ENCODE measurements at places on chromosomes 5 and 9.
A peak's percentile ranks its signal among the peaks of the same experiment; 100 is the strongest.

DNA sequence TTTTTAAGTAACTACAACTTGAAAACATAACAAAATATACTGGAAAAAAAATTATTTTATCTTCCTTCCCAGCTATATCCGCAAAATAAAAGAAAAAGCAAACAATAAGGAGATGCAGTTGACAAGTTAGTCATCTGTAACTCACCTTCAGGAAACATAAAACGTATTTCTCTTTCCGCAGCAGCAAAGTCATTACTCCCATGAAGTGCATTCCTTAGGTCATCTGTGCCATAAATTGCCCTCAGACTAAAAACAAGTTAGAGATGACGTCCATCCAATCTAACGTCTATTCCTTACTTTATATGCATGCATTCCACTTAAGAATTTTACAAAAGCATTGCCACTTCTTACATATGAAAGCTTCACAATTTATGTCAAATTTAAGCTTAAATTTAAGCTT, 10.9 kb downstream of the NME5 start:
- no peak for DNase-seq

GRCh38 chr5:82635561-82636288, 357.6 kb upstream of the RPS23 start:
- DNase-seq = peak; percentile 8

GRCh38 chr9:105830461-105830860, 136.1 kb downstream of the TMEM38B start:
- DNase-seq = no peak

DNA sequence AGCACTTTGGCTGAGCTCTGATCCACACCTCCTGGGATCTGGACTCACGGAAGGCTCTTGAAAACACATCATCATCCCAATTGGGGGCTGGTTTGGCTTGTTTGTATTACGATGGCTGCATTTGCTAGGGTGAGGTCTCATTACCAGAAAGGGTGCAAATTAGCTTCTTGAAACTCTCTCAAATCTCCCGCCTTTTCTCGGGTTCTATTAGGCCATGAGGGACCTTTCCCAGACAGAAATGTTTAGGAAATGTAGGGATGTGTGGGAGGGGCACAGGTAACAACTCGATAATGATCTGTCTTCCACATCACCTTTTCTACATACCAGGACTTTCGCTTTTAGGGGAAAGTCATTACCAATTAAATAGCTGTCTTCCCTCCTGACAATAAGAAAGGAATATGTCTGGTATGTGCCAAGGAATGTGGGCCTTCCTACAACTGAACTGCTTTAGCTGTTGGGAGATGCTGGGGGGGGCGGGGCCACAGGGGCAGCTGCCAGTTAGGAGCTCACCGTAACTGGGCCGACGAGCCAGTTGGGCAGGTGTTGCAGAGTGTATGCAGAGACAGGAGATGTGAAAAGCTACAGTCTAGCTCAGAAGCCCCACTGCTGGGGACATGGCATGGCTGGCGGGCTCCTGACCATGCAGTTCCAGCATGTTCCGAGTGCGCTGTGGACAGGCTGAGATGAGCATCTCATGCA, 71.2 kb downstream of the AK8 start:
- no peak for DNase-seq

DNA sequence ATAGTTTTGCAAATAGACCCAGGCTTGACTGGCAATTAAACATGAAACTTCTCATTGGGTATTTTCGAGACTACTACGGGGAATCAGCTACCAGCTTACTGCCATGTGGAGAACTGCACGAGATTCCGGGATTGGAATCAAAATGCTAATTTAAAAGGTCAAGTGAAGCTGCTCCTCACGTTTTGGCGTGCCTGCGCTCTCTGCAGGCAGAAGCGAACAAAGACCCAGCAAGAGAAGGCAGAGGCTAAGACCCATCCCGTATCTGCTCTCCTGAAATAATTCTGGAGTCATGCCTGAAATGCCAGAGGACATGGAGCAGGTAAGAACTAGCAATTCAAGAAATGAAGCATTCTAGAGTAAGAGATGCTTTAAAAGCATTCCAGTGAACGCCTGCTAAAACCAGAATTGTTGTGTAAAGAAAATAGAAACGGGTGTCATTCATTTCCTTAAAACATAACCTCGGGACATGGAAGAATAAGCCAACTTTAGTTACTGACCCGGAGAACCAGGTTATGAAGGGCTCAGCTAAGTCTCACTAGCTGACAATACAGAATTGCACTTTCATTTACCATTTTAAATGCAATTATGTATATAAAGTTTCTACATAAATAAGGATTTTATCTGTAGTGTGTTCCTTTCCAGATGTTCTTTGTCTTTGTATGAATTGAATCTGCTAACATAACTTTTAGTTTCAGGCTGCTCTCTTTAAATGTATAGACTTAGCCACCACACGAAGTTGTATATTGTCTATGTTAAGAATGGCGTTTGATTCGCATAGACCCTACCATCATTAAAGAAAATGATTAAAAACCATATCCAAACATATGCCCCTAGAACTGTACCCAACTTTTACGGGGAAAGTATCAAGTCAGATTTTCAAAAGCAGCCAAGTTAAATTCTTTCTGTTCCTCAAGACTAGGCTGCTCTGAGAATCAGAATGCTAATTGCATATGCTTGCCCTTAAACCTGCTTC, 2.0 kb upstream of the MAT2B start:
- peak; percentile 86 for DNase-seq
